ENCODE measurements at places on chromosomes 7 and 10.
A peak's percentile ranks its signal among the peaks of the same experiment; 100 is the strongest.

GRCh38 chr10:7826971-7827370 is 8.7 kb downstream of the TAF3 start:
- DNase-seq: no peak

DNA sequence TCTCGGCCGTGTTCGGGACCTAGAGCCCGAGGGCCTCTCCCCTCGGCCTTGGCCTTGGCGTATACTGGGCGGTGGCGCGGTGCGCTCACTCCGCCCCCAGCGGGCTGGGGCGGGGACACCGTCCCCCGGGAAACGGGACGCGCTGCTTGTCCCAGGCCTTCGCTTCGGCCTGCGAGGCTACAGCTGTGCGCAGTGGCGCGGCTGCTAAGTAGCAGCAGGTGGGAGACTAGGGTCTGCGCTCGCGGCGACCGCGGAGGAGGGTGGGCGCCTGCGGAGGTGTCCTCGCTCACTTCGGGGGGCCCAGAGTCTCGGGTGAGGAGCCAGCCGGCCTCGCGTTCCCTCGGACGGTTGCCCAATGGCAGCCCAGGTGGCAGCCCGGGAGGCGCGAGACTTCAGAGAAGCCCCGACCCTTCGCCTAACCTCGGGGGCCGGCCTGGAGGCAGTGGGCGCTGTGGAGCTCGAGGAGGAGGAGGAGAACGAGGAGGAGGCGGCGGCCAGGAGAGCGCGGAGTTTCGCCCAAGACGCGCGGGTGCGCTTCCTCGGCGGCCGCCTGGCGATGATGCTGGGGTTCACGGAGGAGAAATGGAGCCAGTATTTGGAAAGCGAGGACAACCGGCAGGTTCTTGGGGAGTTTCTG is at the start of gene DNAH11:
Gene DNAH11 (plus strand): TSS at position 149 of the 637 bp plus-strand sequence. CDS start 207 bp downstream, at position 356.
- peak; percentile 22 for DNase-seq

- no peak for DNase-seq
Observed at GRCh38 chr10:45509491-45509890, 135.5 kb downstream of the ALOX5 start.

DNA sequence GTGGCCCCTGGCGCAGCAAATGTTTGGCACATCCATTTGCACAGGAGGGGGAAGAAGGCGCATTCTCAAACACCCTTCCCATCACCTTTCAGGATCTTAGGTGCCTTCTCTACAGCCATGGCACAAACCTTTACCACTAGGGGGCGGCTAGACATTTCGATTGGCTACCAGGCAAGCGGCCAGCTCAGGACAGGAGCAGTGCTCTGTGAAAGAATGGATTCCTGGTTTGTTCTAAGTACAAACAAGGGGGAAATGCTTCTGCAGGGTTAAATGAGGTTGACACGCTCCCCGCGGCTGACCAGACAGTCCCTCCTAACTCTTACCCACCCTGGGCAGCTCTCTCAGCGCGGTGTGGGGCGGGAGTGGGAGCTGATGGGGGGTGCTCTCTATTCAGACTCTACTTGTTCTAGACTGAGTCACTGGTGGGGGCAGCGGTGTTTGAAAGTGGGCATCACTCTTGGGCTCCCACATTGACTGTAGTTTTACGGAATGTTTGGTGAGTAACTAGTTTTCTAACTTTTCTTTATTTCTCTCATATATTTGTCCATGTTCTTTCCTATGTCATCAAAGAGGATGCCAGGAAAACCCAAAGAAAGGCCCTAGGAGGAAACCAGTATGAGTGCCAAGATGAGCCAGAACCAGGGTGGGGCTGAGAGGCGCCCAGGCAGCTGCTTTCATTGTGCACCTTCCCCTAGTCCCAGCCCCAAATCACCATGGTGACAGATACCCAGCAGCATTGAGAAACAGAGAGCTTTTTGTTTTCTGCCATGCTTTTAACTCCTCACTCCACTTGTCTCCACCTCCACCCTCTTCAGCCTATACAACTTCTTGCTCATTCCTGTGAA is 61.4 kb upstream of the GPR158 start:
- peak; percentile 72 for DNase-seq

- no peak for DNase-seq
Observed at GRCh38 chr10:33237736-33238624, 96.5 kb downstream of the NRP1 start.

GRCh38 chr7:3094701-3095445 is 51.2 kb upstream of the CARD11 start:
- DNase-seq: peak; percentile 35

GRCh38 chr10:73819081-73819480 is 7.7 kb upstream of the NDST2 start:
- DNase-seq: no peak

DNA sequence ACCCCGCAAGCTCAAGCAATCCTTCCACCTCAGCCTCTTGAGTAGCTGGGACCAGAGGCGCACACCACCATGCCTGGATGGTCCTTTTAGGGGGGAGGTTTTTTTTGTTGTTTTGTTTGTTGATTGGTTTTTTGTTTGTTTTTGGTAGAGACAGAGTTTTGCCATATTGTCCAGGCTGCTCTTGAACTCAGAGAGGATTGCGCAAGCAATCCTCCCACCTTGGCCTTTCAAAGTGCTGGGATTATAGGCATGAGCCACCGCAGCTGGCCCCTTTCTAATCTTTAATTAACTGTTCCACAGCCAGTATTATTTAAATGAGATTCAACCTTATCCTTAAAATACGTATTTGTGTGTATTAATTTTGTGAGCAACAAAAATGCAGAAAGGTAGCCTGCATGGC is 65.8 kb downstream of the SLC13A1 start:
- no peak for DNase-seq

DNA sequence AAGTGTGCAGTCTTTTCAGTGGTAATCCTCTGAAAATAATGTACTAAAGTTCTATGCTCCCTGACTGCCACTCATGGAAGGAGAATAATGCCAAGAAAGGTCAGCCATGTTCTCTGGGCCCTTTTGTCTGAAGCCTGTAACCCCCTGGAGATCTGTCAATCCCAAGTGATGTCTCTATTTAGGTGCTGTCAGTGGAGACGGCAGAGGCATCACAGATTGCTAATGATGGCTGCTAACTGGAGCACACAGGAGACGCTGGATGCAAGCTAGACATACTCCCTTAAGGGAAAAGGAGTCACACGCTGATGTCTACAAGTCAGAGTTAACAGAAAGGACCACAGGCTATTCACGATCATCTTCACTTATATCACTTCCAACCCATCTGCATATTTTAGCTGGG is 118.8 kb downstream of the RSU1 start:
- no peak for DNase-seq

DNA sequence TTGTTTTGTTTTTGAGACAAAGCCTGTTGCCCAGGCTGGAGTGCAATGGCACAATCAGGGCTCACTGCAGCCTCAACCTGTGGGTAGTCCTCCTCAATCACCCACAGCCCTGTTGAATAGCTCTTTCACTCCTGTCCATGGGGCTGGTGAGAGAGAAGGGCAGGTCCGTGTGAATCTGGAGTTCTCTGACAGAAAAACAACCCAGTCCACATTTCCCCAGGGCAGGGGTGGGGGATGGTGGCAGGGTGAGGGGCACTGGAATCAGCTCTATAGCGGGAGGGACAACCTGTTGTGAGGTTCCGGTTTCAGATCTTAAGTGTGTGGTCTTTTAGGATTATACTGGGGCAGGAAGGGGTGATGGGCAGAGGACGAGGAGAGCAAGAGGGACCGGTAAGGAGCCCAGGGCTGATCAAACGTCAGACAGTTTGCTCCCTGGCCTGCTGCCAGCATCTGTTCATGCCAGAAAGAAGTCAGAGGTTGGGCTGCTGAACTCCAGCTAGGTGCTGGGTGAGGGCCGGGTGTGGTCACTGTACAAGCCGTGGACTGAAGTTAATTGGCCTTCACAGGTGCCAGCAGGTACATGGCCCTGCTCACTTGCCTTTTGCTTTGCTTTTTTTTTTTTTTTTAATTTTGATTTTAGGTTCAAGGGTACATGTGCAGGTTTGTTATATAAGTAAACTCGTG is 33.2 kb upstream of the MKRN1 start:
- peak; percentile 98 for DNase-seq

- no peak for DNase-seq
Observed at GRCh38 chr10:101856626-101857025, 13.0 kb upstream of the KCNIP2 start.

- no peak for DNase-seq
Observed at GRCh38 chr10:98485959-98486358, 39.2 kb upstream of the HPS1 start.

- no peak for DNase-seq
Observed at GRCh38 chr7:47285860-47286491, 295.9 kb downstream of the TNS3 start.

GRCh38 chr7:129118182-129118581 is 26.3 kb upstream of the TSPAN33 start:
- no peak for DNase-seq

- DNase-seq: no peak
Observed at GRCh38 chr10:30827531-30828120, 198.1 kb upstream of the LYZL2 start.

- peak; percentile 43 for DNase-seq
Observed at GRCh38 chr10:88702848-88703597, 3.0 kb upstream of the LIPK start.

DNA sequence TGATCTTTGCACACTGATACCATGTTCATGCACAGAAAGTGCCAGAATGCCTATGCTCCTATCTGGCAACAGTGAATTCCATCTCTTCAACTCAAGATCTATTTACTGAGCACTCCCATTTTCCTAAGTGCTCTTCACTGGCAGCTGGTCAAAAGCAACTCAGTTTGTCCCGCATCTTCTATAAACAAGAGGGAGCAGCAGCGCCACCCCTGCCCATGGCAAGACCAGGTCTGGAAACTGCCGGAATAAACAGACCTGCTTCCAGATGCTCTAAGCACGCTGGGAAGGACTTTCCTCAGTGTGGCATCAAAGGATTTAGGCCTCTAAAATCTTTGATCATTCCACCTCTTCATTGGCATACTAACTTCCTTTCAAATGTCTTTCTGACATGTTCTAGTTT is 104.4 kb upstream of the MACROH2A2 start:
- no peak for DNase-seq

DNA sequence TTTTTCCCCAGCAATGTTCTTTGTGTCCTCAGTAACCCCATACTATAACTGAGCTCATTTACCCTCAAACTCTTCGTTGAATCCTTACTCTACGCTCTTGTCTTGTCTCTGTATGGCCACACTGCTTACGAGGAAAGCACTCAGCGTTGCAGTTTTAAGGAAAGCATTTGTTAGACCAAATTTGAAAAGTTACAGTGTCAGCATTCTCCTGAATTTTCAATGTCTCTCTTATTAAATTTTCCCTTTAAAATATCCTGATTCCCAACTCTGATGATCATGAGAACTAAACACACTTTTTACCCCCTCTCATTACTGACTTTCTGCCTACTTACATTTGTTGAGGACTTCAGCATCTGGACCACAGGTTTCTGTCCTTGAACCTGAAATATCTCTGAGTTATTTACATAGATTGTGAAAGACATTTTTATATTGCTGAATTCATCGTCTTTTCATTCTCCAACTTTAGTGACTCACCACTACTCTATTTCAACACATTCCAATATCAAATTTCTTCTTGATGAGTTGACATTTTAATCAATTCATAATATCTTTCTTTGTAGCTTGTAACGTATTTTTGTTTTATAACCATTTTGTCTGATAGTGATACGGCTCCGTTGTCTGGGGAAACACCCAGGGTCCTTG is 19.8 kb upstream of the VWDE start:
- DNase-seq: no peak

- peak; percentile 84 for DNase-seq
Observed at GRCh38 chr7:74587435-74588126, 69.9 kb upstream of the GTF2I start.
